ENCODE measurements at places on chromosomes 7 and 10.

GRCh38 chr10:24278176-24278889, 69.4 kb downstream of the KIAA1217 start:
- no peak for DNase-seq

- peak; percentile 68 for DNase-seq
Observed at GRCh38 chr7:67484244-67484751, 487.7 kb downstream of the TYW1 start.

DNA sequence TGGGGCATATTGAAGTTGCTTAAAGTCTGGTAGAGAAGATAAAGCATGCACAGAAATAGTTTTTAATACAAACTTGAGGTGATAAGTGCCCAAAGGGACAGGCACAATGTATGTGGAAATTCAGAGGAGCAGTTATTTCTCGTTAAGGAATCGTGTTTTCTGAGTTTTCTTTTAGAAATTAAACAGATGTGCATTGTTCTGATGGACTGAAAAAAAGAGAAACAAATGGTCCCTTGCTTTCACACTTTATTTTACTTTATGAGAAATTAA, 45.6 kb downstream of the CNNM2 start:
- no peak for DNase-seq

DNA sequence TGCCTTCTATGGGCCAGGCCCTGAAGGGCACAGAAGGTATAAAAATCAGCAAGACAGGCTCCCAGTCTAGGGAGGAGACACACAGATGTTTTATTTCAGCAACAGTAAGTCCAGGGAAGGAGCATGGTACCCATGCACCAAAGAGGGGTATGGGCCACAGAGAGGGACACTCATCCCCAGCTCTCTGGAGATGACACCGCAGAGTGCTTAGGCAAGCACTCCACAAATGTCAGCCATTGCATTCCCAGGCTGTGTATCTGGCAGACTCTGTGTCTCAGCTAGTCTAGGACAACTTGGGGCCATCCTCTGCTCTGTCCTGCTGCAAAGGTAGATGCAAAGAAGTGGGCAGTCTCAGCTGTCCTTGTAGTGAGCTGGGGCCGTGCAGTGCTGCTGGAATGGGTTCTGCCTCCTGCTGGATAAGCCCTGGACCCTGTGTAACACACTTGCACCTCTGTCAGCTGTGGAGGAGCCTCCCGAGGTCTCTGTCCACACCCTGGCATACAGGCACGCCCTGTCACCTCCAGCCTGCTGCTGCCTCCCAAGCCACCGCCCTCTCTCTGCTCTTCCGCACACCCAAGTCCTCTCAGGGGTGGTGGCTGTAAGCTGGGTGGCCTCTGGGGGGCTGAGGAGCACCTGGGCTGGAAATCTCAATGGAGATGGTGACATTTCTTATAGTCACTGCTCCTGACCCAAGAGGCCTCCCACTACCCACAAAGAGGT, 57.6 kb downstream of the VOPP1 start:
- DNase-seq, result no peak

DNA sequence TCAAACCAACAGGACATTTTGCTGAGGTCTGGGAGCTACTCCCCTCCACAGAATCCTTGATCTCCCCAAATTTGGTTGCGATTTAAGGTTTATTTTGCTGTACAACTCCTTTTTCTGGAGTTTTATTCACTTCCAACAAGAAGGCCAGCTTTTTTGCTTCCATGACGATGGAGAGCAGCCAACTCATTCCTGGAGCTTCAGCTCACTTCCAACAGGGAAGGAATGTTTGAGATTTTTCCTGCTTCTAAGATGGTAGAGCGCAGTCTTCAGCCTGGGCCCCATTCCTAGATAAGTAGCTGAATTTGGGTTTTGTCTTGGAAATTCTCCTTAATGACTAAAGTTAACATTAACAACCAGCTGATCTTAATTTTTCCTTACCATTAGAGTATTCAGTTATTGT, 30.9 kb upstream of the CREB3L2 start:
- DNase-seq, result no peak

DNA sequence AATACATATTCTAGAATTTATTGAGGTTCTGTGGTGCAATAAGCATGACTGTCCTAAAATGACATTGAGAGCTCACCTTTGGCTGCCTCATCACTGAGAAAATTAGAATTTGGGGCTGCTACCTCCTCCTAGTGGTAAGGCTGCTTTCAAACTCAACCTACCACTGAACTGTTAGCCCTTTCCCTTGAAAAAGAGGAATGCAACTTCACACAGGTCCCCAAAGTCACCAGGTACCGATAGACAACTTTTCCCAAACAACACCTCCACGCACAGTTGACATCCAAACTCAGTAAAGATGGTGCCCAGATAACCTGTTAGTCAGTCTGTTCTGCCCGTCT, 75.9 kb upstream of the SCIN start:
- DNase-seq, result no peak

DNA sequence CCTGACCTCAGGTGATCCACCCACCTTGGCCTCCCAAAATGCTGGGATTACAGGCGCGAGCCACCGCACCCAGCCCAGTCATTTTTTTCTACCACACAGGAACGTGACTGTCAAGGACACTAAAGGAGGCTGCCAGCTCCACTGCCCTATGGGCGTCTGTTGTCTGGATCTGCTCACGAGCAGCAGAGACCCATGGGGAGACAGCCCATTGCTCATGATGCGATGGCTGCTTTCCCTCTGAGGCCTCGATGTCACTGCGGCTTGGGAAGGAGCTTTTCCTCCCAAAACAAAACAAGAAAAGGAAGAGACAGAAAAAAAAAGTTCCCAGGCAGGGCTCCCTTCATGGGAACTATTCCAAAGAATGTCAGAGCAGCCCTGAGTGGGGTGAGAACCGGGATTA, 70.5 kb downstream of the DENND2A start:
- DNase-seq, result no peak
